ENCODE measurements at places on chromosomes 5 and 9.

GRCh38 chr5:161645264-161645663, 40.3 kb upstream of the GABRA6 start:
- no peak for DNase-seq

- DNase-seq, result no peak
These were observed 273.1 kb downstream of the GABRB2 start for GRCh38 chr5:161273410-161273809.

DNA sequence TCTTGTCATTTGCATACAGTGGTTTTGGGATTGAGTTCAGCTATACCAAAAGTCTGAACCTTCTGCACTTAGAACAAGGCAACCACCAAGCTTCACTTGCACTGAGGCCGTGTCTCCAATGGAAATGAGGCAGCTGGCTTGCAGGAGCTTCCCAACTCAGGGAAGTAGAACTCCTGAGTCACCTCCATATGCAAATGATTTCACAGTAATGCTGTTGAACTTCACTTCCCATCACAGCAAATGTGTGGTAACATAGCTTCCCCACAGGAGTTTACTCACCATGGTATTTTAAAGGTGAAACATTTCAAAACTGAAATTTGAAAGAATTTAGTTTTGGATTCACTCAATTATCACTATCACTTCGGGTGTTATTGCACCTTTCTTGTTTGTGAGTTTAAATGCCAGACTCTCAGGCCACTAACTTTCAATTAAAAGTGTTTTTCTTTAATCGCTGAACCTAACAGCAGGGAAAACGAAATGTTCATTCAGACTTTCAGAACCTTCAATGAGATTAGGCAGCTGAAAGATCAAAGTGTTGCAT, 9.0 kb downstream of the CD274 start:
- DNase-seq, result no peak

DNA sequence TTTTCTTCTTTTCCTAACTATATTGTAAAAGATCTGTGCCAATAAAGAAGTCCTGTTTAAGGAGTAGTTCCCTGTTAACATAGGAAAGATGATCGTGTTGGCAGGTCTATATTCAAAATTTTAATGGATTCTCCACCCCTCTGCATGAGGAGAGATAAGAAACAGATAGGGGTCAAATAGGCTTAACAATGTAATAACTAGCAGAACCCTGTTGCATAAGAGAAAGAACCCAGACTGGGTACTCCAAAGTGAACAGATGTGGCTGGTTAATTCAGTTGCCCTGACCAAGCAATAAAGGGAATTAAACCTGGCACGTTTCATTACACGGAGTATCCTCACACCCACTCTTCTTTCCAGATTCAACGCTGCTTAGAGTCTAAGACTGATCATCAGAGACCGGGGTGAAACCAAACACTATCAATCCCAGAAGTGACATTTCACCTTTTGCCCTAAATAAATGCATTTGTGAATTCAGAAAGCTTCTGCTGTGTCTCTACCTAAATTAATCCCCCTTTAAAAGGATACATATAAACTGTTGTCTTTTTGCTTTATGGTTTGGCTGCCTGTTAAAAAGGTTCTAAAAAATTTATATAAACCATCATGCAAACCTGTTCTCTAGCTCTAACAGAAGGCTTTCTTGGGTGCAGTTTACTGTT, 1276.9 kb upstream of the WWC1 start:
- no peak for DNase-seq

DNA sequence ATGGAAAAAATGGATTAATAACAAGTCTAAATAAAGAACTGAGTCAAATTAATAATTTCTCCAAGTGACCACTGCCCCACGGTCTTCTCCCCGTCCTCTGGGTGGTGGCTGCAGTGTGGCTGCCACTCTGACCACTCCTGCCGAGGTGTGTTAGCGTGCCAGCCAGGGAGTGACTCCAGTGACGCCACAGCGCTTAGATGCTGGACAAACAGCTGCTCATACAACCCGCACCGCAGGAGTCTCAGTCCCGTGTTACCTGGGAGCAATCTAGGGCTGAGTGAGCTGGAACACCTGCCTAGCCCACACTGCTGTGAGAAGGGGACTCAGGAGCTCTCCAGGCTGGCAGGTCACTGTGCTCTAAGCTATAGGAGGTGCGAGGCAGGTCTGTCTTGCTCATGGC, 10.2 kb downstream of the MAPK9 start:
- no peak for DNase-seq

DNA sequence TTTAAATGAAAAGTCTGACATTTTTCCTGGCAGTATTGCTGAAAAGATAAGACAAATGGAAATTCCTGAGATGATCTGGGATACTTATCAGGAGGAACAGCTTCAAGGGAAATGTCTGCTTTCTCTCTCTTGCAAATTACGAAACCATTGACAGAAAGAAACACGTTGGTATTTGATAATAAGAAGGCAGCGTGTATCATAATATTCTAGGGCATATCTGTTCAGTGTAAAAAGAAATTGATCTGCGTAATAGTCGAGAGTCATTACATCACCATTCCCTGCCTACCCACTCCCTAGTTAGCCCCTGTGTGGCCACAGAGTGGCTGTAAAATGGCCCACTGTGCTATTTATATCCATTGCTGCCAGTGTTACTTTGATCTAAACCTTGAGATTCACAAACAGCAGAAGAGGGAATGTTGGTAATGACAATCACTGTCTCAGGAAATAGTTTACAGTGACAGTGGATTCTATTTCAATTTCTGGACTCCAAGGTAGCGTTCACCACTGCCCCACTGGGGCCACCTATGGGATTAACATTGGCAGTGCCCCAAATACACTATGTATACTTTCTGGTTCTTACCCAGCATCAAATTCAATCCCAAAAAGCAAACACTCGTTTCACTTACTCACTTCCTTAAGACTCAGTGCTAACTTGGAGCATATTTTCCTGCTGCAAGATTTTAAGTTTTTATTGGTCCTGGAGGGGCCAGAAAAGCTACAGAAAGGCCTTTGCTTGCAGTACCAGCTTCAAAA, 133.4 kb upstream of the GAS1 start:
- no peak for DNase-seq

- no peak for DNase-seq
These were observed 36.4 kb downstream of the PIK3R1 start for GRCh38 chr5:68251804-68252522.

DNA sequence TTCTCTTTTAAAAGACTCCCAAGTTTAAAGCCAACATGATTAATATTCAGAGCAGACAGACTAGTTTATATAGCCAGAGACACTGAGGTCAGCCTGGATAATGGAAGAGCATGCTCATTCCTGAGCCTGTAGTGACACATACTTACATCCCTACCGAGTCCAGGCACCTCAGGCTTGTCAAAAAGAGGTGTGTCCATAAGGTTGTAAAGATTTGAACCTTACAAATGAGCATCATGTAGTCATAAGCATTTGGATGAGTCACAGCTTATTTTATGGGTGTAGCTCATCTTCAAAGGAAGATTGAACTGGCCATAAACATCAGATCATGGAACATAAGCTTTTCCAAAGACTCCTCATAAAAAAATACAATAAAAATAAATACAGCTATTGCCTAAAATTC, 333.5 kb downstream of the EFNA5 start:
- no peak for DNase-seq

- DNase-seq, result peak; percentile 4
These were observed 159.3 kb downstream of the RGS3 start for GRCh38 chr9:113622600-113623400.

DNA sequence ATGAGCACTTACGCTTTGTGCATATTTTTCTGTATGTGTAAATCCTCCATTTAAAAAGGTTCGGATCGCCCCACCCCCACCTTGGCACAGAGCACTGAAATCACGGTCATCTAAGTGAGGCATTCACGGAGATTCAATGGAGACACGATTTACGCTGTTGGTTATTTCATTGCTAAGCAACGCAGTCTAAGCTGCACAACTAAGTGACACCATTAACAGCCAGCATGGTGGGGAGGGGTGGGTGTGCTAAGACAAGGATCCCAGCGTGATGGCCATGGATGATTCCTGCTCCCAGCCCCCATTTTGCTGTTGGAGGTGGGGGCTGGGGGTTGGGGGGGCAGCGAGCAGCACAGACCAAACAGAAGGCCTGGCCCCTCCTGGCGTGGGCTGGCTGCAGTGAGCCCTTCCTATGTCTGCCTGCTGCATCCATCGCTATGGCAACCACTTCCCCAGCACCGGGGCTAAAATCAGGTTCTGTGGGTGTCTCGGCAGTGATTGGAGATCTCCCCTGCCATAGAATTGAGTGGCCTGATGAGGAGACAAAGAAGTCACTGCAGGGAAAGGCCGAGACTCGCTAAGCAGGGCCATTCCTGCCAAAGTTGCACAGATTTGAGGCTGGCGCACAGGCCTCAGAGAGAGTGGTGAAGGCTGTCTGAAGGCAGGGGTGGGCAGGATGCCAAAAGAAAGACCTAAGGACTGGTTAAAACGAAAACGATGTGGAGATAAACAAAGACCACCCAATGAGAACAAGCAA, 14.3 kb upstream of the MARCHF6 start:
- DNase-seq, result no peak

- no peak for DNase-seq
These were observed 5.1 kb downstream of the RNF14 start for GRCh38 chr5:141973871-141974595.

DNA sequence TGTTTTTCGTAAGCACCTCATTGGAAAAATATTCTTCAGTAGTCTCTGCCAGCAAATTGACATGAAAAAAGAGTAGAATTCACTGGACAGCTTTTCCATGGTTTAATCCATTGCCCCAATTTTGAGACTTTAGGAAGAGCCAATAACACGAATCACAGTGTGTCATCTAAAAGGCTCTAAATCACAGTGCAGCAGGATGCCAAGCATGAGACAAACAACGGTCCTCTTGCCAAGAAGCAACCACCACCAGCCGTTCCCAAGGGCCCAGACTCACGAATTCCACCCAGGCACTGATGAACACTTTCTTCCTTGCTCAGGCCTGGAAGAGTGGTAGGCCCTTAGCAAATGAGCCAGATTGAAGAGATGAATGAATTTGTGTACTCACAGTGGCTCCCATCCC, 18.3 kb upstream of the IRX4 start:
- DNase-seq, result no peak

DNA sequence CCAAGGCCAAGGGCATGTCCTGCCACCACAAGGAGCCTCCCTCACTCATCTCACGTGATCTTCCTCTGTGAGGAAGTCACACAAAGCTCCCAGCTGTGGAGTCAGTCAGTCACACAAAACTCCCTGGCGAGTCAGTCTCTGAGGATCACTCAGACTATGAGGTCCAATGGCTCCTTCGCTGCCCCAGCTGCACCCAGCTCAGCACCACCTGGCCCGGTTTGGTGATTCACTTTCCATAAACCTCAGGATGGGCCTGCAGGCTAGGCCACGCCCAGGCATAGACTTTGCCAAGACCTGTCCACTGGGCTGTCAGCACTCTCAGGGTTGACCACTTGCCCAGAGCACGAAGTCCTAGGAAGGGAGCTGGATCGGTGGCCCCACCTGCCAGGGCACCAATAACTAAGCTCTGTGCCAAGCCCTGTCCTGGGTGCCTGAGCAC, 233.8 kb downstream of the HSPA4 start:
- DNase-seq, result no peak

- DNase-seq, result no peak
These were observed 542.3 kb downstream of the CYLC2 start for GRCh38 chr9:103537426-103537825.

DNA sequence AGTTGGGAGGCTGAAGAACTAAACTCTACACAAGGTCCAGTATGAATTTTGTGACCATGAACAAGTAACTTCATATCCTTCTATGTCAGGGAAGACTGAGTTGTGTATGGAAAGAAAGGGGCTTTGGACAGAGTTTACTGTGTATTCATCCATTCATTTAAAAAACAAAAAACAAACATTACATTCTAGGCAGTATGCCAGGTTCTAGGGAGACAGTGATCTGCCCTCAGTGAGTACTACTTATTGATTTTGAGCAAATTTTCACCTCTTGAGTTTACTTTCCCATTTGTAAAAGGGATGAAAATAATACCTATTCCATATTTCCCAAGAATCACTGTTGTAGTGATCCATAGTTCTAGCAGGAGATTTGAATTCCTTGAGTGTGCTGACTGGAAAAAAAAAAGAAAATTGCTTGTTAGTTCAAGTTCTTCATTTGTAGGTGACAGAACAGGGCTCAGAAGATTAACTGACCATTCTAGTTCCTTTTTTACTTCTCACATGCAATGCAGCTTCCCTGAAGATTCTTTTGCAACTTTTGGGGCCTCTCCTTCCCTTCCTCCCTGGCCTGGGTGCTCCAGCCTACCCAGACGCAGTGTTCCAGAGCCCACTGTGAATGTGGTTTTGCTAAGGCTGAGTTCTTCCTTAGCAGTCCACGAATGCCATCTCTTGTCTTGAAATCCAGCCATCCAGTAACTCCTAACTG, 2.6 kb upstream of the GAPVD1 start:
- DNase-seq, result no peak

- DNase-seq, result no peak
These were observed 63.9 kb upstream of the TGFBR1 start for GRCh38 chr9:99040911-99041582.

GRCh38 chr5:164608507-164608906, 1103.1 kb downstream of the MAT2B start:
- no peak for DNase-seq

GRCh38 chr9:85528142-85528541, 213.6 kb downstream of the AGTPBP1 start:
- DNase-seq, result no peak

DNA sequence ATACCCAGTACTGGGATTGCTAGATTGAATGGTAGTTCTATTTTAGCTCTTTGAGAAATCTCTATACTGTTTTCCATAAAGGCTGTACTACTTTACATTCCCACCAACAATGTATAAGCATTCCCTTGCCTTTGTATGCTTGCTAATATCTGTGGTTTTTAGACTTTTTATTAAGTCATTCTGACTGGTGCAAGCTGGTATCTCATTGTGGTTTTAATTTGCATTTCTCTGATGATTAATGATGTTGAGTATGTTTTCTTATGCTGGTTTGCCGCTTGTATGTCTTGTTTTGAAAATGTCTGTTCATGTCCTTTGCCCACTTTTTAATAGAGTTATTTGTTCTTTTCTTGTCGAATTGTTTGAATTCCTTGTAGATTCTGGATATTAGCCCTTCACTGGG, 512.7 kb upstream of the PAPPA start:
- no peak for DNase-seq

- no peak for DNase-seq
These were observed 46.5 kb downstream of the EFNA5 start for GRCh38 chr5:107624235-107624634.

DNA sequence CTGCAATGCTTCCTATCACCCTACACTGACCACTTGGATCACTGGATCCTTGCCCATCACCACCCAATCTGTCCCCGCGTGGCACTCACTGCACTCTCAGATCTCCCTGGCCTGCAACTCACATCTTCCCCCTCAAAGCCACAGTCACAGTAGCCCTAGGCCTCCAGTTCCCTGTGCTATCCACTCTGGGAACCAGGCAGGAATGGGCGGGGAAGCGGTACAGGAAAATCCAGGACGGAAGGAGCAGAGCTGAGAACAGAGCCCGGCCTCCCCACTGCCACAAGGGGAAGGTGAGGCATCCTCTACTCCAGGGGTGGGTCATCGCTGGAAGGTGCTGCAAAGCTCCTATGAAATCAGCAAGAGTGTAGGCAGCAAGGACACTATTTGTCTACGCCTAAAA, 102.6 kb downstream of the ESM1 start:
- DNase-seq, result no peak

- no peak for DNase-seq
These were observed 408.2 kb upstream of the PRR16 start for GRCh38 chr5:120055858-120056257.

- DNase-seq, result no peak
These were observed 13.2 kb upstream of the FIBCD1 start for GRCh38 chr9:130952065-130952762.

GRCh38 chr9:118782790-118783463, 586.3 kb downstream of the BRINP1 start:
- no peak for DNase-seq

Measured in stimulated activated CD8-positive, alpha-beta memory T cell treated with anti-CD3 and anti-CD28 coated beads, Interleukin-7, amount 100 ng/mL, for 24 hours (primary cell).